A673 (cell line): ENCODE measurements at places on chromosomes 11 and 22. TPM values are rescaled to one million over a fixed set of nuclear protein-coding genes. Genes with fewer than 3 reads are reported as not detected.

- DNase-seq: no peak
Observed at GRCh38 chr22:27237080-27237741, 564.3 kb downstream of the MN1 start.

GRCh38 chr11:134532921-134533421 lies 120.9 kb upstream of the B3GAT1 start:
- DNase-seq: no peak

GRCh38 chr22:43859176-43859575 lies 3.1 kb downstream of the SULT4A1 start:
- no peak for DNase-seq

DNA sequence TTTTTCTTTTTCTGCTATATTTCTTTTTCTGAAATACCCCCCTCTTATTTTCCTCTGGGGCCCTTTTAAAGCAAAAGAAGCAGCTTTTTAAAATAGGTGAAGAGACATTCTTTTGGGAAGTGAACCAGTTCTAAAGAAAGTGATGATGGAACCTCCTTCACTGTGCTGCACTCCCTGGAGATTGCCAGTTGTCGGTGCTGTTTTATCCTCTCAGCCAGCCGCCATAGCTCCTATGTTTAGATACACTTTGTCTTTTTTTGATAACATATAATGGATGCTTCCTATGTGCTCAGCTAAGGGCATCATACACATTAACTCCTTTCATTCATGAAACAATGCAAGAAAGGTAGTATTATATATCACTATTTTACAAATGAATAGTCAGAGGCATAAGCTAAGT lies 14.0 kb downstream of the CFAP300 start:
- DNase-seq: peak; percentile 55

DNA sequence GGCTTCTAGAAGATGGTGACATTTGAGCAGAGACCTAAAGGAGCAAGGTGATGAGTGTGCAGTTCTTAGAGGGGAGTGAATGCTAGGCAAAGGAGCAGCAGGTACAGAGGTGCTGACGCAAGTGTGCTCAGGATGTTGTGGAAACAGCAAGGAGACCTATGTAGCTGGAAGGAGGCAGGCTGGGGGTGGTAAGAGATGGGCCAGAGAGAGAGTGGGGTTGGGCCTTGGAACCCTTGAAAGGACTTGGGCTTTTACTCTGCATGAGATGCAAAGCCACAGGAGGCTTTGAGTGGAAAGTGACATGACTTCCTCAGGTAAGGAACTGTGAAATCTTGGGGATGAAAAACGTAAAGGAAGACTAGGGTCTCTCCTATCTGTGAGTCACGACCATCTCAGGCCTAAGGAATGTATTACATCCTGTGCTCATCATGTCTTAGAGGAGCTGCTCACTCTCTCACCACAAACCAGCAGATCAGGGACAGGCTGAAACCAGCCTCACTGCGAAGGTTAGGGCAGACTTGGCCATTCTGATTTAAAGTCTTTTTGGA lies 65.4 kb downstream of the MICAL2 start:
- DNase-seq: no peak

DNA sequence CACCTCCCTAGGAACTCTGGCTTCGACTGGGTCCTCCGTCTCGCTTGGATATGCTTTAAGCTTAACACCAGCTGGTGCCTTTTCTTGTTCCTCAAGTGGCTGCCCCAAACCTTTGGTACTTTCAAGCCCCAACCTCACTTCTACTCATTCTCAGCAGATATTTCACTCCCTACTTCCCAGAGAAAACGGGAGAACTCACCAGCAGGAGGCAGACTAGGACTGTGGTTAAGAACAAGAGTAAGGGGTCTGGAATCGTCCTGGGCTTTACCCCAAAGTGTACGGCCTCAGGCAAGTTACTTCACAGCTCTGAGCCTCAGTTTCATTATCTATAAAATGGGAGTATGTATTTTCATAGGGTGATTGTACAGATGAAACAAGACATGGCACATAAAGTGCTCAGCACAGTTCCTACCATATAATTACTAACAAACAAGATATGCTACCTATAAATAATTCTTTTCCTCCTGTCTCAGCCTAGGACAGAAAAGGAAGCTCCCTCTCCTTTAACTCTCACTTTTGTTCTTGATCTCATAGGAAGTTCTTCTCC lies 37.8 kb downstream of the PAMR1 start:
- peak; percentile 87 for DNase-seq

- no peak for DNase-seq
Observed at GRCh38 chr22:50204571-50204970, 3.8 kb downstream of the SELENOO start.

Gene SLC25A17
- total RNA-seq: 42.7 and 51.6 TPM in 2 replicates
